ENCODE measurements at places on chromosomes 11 and 22.

DNA sequence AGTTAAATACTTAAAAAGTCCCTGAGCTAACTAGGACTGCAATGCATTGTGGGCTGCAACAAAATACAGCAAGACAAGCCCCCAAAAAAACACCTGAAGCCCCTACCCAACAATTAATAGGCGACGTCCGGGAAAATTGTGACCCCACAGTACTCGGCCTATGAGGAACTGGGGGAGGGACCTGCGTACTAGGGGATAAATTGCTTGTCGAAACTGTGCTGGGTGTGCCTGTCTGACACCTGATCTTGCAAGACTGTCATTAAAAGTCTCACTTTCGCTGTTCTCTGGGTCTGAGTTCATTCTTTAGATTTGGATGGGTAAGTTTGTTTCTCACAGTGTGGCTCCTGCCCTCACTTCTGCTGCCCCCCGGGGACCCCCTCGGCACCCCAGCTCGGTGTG lies 15.2 kb downstream of the TANGO2 start:
- DNase-seq = no peak

DNA sequence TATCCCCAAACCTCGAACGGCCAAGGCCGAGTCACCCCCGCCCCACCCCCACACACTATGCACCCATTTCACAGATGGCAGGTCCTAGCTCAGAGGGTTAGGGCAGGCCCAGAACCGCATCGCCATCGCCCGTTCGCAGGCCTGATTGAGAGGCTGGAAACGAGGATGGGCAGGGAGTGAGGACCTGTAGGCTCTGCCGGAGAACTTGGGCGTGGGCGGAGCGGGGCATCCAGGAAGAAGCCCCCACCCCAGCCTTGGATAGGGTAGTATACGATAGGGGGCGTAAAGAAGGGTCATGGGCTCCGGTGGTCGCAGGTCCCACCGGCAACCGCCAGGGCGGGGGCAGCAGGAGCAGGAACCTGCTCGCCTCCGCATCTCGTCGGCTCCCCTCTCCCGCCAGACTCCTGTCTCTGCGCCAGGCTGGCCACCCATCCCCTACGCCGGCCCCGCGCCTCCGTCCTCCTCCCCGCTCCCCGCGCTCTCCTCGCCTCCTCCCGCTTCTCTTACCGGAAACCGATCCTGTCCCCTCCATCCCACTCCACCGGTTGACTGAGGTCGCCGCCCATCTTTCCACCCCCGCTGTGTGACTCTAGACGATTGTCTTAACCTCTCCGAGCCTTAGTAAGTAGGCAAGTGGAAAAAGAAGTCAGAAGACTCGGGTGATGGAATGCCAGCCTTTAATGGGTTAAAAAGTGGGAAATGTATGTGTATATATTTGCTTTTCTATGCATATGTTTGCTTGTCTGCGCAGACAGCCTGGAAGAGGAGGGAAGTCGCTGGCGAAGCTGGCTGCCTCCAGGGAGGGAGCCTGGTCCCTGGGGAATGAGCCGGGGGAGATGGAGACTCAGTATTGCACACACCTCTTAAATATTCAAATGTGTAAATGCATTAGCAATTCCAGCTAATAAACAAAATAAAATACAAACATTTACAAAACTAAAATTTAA lies 52.8 kb downstream of the CYTH4 start:
- DNase-seq = no peak

DNA sequence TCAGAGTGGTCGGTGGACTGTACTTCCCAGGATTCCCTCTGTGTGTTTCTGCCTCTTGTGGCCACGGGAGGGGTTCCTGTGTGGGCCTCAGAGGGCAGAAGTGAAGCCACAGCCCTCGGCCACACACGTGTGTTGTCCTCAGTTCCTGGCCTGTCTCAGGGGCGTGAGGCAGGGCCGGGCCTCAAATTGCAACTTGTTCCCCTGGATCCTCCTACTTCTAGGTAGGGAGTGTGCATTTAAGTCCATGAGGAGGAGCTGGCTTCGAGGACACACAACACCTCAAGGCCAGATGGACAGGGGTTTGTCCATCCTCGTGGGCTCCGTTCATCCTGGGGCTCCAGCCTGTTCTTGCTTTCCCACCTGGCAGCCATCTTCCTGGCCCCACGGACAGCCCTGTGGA lies 573.0 kb downstream of the TBC1D22A start:
- no peak for DNase-seq

- no peak for DNase-seq
Measured at GRCh38 chr11:12243486-12243885, 133.1 kb downstream of the MICAL2 start.

DNA sequence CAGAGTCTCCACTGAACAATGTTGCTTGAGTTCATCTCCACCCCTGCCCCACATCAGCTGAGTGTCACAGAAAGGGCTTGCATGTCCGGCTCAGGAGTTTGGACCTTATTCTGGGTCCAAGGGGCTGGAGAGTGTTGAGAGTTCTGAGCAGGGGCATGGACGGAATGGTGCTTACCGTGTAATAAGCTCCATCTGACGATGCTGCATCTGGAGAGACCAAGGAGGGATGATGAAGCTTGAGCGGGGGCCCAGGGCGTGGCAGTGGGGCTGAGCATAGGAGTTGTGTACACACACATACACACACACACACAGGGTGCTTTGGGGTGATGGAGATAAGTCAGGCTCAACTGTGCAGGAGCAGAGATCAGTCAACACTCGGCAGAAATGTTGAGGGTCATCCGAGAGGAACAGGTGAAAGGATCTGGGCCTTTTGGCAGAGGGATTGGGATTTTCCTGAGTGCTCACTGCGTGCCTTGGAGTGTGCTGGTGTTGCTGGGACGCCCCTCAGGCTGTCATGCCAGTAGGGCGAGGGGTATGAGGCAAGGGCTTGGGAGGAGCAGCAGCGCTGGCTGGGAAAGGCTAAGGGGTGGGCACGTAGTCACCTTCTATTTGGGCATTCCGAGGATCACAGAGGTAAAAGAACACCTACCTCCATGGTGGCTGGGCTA lies 2.3 kb downstream of the USP35 start:
- DNase-seq = no peak

DNA sequence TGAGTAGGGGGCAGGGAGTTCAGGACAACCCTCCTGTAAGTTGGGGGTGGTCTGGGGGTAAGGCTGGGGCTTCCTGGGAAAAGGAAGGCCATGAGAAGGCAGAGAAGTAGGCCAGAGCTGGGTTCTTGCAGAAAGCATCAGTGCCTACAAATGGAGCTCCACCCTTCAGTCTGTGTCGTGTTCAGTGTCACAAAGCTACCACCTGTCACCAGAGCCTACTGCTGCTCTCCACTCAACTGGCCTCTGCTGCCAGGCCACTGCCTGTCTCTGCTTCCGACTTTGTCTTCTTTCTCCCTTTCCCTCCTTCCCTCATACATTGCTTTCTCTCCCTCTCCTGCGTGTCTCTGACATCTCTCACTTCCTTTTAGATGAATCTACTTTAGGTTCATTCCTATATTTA lies 3.4 kb upstream of the WBP2NL start:
- DNase-seq = no peak

DNA sequence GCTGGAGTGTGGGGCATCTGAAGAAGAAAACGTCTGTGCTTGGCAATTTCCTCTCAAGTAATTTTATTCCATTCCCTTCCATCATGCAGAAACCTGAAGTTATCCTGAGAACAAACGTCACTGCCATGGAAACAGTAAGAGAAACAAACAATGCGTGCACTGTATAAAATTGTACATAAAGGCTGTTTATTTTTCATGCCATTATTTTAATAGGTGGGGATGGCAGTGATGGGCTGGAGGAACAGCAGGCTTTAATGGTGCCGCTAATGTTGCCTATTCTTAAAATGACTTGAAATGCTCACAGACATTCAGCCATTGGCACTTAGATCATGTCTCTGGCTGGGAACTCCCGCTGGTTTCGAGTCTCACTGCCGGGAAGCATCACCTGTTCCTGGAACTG lies 7.5 kb upstream of the SEZ6L start:
- DNase-seq = no peak

- DNase-seq = peak; percentile 15
Measured at GRCh38 chr11:9858822-9859221, 194.9 kb downstream of the SWAP70 start.

DNA sequence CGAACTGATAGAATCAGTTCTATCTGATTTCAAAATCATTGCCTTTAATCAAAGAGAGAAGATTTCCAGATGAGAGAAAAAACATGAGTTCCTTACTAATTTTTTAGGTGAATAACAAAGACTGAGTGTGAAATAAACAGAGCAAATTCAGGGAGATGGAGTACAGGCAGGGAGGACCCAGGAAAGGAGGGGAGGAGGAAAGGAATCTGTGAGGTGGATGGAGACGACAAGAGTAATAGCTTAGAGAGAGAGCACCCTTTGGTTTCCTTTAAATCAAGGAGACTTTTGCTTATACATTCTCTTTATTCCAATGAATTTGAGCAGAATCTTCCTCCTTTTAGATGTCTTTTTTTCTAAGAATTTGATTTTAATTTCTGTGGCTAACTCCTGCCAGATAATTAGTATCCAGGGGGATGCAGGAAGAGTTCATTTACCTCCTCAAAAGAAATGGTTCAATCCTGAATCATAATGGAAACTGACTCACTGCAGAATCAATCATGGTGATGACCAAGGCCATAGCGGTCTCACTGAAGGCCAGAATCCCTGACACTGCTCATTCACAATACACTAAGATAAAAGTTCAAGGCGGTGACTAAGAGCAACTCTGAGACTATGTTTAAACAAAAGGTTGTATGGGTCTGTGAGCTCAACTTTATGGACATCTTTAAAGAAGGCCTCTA lies 234.0 kb upstream of the ZC3H12C start:
- DNase-seq = no peak

- DNase-seq = no peak
Measured at GRCh38 chr11:97865424-97866012, 1155.2 kb upstream of the CNTN5 start.

- no peak for DNase-seq
Measured at GRCh38 chr11:39965701-39966100, 1493.8 kb downstream of the LRRC4C start.

DNA sequence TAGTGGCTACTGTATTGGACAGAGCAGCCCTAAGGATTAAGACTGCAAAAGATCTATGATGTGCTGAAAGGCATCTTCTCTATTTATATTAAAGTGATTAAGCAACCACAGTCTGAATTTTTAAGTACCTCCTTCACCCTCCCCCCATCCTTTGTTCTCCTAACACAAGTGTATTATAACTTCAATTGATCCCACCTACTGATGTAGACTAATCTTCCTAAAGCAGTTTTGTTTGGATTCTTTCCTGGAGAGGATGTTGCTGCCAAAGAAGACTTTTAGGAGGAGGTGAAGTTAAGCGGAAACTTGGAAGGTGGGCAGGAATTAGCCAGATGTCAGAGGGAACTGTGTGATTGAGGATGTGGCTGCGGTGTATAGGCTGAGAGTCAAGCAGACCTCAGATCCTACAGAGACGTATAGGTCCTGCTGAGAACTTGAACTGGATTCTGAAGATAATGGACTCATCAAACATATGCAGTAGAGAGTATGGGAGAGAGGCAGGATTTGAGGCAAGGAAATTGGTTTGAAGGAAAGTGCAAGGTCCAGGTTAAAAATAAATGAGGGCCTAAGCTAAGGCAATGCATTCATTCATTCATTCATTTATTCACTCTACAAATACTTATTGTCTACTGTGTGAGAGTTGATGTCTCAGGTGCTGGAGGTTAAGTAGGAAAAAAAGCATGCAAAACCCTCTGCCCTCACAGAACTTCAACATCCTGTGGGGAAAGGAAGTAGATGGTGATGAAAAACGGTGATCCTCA lies 5.2 kb upstream of the RASSF10 start:
- DNase-seq = no peak

DNA sequence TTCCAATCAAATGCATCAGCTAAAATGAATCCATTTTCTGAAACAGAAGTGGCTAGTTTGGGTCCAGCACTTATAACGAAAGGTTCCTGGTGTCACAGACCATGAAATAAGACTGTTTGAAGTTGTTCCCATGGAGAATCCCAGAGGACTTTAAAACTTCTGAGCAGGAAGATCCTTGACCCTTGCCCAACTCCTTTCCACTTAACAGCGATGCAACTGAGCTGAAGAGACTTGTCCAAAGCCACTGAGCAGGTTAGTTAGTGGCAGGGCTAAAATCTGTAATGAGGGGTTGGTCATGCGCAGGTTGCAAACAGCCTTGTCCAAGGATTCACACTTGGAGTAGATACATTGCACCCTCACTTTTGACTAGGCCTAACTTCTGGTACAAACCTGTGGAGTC lies 1.3 kb downstream of the RAB38 start:
- DNase-seq = no peak

DNA sequence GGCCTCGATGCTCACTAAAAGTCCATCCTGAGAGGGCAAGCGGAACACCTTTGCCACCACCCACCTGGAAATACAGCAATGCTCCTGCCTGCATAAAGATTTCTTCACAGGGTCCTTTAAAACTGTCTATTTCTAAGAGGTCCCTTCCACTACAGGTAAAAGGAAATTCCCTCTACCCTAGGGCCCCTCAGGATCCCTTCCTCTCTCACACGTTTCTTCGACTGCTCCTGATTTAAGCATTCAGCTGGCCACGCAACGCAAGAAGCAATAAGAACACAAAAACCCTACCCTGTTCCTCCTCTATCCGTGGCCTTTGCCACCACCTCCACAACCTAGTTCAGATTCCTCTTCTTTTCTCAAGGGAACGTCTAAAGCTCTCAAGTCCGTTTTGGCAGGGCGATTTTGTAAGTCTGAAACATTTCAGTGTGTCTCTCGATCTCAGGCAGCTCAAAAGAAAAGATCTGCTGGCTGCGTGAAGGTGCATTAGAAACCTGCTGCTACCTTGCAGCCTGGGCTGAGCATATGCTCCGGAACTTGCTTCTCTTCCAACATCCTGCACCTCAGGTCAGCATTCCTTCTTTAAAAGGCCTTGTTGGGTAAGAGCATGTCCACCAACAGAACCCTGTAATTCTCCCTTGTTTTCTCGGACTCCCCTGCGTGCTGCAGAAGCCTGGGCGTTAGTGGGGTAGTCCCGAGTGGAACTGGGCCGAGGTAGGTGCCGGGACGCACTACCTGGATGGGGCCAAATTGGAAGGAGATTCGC lies 1.6 kb downstream of the LGR4 start:
- DNase-seq = no peak

DNA sequence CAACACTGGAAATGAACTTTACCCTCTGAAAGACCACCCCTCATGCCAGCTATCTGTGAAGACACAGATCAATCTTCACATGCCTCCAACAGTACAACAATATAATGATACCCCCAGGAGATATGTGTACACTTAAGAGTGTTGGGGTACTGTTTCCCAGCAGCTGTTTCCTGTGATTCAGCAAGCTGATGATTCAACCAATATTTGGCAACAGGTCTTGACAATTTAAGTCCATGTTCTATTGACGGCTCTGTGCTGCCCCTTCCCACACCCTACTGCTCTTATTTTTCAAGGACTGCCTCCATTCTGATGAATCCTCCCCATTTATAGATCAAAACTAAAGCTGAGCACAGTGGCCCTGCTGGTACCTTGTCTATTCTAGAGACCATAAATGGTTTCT lies 6.6 kb downstream of the SNX19 start:
- no peak for DNase-seq

DNA sequence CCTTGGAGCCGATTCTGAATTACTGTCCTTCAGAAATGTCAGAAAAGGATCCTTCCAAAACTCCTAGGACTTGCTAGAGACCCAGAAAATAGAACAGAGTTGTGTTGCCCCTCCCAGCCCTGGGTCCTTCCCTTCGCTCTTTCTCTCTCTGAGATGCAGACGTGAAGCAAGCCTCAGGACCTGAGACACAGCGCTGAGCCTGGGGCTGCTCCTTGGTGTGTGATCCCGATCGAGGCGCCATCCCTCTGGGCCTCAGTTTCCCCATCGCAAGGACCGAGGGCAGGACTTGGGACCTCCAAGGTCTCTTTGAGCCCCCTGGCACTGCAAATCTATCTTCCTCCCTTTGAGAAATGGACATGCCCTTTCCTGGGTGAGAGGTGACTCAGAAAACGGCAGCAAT lies 533.5 kb downstream of the TBC1D22A start:
- no peak for DNase-seq

- no peak for DNase-seq
Measured at GRCh38 chr11:70482529-70482917, 84.2 kb downstream of the CTTN start.

Data from activated CD4-positive, alpha-beta T cell treated with anti-CD3 and anti-CD28 coated beads, Interleukin-10, Interleukin-2, amounts not matched to agents 100 ng/mL and 50 ng/mL, durations not matched to agents 16 hours and 8 hours (primary cell).